ENCODE measurements at places on chromosomes 3 and 15. TPM values are rescaled to one million over a fixed set of nuclear protein-coding genes. Genes with fewer than 3 reads are reported as not detected.

DNA sequence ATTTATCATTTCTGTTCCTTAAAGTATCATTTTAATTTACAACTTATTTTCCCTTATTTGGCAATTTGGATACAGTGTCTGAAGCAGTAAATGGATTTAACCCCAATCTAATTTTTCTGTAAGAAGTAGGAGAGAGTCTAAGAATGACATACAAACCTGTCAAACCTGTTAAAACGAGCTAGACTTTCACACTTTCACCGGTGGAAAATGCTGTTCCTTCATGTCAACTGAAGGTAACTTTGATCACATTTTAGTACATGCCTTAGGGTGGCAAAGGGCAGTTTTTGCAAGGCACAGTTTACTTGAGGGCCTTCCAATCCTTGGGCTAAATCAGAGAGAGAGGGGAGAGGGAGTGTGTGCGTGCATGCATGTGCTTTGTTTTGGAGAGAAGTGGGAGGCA is 221.4 kb downstream of the THSD4 start:
- DNase-seq: no peak

DNA sequence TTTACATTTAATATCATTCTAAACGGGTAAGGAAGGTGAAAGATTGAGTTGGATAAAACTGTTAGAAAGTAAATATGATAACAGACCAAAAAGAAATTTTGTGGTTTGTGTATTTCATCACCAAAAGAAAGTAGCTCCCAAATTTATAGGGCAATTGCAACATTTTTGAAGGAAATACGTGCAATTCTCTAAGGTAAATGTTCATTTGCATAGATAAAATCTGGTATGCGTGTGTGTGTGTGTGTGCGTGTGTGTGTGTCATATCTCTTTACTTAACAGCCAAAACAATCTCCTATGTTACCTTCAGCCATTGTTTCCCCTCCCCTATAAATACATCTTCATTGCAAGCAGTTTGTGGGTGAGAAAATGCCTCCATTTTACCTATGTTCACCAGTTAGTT is 208.4 kb downstream of the TNIK start:
- no peak for DNase-seq

DNA sequence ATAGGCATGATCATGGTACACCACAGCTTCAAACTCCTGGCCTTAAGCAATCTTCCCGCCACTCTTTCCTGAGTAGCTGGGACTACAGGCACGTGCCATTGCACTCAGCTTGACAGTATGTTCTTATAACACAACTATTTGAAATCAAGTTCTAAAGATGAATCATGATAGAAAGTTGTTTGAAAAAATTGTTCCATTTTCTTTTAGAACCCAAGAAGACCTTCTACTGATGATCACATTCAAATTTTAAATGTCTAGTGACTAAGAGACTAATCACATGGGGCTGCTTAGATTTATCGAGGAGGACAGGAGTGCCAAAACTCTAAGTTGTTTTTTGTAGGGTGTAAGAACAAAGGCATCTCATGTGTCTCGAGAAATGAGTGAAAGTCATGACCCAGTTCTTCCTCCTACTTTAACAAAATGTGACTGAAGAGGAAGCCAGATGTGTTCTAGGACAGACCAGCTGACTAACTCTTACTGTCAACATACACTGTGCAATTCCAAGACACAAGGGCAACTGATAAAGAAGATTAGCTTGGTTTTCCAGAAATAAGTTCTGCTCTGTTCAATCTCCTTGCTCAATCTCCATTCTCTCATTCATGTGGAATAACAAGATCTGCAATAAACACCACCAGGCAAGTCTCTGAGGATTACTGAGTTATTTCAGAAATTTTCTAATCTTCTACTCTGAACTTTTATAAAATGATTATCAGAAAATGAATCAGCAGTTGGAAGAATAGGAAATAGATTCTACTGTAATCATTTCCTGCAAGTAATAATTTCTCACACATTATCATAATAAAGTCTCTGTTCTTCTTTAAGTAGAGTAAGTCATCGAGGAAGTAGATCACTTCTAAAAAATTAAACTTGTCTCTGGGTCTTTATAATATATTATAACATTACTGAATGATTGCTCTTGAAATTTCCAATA is 122.6 kb upstream of the CCNL1 start:
- peak; percentile 59 for DNase-seq

DNA sequence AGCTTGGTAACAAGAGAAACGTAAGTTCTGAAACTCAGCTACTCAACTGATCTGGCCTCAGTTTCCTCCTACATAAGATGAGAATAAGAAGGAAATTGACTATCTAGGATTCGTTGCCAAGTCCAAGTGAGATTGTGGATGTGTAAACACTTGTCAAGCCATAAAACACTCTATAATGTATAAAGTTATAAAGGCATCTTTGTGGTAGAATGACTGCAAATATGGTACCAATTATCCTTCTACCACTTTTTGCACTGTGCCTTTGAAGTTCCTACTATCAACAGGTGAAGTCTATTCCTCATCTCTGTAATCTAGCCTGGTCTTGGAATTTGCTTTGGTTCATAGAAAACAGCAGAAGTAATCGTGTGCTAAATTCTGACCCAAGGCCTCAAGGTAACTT is 138.2 kb downstream of the GADL1 start:
- no peak for DNase-seq

GRCh38 chr3:168250415-168250861 is 154.7 kb upstream of the GOLIM4 start:
- no peak for DNase-seq

GRCh38 chr3:10672422-10672821 is 143.6 kb upstream of the SLC6A11 start:
- no peak for DNase-seq

DNA sequence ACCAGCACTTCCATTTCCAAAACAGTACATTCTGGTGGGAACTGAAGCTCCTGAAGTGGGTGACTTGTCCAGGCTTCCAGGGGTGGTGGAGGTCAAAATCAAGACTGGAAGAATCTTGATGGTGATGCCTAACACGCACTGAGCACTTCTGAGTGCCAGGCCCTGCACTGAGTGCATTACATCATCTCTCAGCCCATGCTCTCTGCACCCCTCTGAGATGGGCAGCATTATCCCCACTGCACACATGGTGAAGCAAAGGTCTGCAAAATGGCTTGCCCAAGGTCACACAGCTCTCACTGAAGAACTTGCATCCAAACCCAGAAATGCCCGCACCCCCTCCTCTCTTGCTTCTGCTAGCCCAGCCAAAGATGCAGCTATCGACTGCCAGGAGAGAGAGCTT is 36.9 kb downstream of the NTRK3 start:
- DNase-seq: no peak

DNA sequence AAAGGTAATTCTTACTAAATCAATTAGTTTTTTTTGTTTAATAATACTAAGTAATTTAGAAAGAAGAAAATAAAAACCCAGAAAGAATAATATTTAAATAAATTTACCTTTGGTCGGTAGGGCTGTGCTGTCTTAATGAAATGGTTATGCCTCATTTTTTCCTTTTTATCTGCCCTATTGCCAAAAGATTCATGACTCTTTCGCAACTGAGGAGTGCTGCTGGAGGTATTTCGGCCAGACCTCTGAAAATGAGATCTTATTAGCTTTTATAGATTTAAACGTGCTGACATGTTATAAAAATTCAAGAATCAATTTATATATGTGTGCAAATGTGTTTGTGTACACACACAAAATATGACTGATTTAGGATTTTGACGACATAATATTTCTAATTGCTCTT is 67.1 kb upstream of the USP50 start:
- no peak for DNase-seq

ZNF620 gene
- 4.3 TPM for total RNA-seq

ESYT3 gene
- total RNA-seq: 0.30 TPM

CLRN1 gene
- total RNA-seq: 27.8 TPM

CDHR4 gene
- total RNA-seq: not detected

All from adrenal gland (tissue), 19 donors.